ENCODE measurements at places on chromosomes 6 and 20.

DNA sequence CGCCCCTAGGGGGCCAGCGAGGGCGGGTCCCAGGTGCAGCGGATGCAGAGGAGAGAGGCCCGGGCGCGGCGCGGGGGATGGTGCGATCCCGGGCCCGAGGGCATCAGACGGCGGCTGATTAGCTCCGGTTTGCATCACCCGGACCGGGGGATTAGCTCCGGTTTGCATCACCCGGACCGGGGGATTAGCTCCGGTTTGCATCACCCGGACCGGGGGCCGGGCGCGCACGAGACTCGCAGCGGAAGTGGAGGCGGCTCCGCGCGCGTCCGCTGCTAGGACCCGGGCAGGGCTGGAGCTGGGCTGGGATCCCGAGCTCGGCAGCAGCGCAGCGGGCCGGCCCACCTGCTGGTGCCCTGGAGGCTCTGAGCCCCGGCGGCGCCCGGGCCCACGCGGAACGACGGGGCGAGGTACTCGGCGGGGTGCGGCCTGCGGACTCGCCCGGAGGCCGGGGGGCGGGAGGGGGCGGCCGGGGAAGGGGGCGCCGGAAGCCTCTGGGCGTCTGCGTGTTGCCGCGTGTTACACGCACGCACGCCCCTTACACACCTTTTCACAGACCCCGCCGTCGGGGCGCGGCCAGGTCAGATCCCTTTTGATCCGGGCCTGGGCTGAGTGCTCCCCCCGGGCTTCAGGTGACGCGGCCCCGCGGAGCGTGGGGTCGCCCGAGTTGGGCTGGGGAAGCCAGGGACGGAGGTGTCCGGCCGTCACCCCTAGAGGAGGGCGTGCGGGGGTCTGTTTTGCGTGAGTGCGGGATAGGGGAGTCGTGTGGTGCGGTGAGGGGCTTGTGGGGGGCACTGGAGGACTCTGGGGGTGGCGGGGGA, 412 bp downstream of the TRIB3 start:
- DNase-seq: peak; percentile 65

DNA sequence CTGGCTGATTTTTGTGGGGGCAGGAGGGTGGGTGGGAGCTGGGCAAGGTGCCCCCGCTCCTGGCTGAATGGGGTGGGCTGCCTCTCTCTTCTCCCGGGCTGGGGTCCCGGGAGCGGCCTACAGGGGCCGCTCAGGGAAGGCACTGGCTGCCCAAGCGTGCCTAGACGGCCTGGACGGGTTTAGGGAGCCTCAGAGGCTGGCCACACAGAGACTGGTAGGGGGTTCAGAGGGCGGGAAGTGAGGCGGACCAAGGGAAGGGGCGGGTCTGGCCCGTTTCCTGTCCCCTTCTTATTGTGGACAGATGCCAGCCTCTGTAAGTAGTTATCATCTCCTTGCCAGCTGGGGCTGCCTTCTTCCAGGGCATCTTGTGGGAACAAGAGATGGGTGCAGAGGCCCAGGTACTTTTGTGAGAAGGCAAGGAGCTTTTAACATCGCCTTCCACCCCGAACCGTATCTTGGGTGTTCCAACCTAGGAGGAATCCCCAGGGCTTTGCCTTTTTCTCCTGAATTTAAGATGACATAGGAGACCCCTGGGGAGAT, 437 bp downstream of the CD40 start:
- DNase-seq: no peak

- DNase-seq: no peak
Observed at GRCh38 chr6:81376745-81377144, 375.7 kb downstream of the TENT5A start.

DNA sequence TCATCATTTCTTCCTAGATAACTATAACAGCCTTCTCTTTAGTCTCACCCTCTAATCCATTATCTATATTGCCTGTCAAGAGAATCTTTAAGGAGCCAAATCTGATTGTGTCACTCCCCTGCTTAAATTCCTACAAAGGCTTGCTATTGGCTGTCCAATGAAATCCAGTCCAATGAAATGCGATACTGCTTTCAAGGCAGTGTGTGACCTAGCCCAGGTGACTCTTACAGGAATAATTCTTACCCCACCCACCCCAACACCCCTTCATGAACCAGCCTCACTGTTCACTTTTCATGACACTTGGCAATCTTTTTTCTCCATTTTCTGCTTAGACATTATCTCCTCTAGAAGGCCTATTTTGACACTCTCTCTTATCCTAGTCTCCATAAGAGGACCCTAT, 163.3 kb upstream of the MARCKS start:
- no peak for DNase-seq

- DNase-seq: no peak
Observed at GRCh38 chr20:19549896-19550295, 208.2 kb upstream of the RIN2 start.

- DNase-seq: no peak
Observed at GRCh38 chr20:8296536-8296935, 164.5 kb downstream of the PLCB1 start.

DNA sequence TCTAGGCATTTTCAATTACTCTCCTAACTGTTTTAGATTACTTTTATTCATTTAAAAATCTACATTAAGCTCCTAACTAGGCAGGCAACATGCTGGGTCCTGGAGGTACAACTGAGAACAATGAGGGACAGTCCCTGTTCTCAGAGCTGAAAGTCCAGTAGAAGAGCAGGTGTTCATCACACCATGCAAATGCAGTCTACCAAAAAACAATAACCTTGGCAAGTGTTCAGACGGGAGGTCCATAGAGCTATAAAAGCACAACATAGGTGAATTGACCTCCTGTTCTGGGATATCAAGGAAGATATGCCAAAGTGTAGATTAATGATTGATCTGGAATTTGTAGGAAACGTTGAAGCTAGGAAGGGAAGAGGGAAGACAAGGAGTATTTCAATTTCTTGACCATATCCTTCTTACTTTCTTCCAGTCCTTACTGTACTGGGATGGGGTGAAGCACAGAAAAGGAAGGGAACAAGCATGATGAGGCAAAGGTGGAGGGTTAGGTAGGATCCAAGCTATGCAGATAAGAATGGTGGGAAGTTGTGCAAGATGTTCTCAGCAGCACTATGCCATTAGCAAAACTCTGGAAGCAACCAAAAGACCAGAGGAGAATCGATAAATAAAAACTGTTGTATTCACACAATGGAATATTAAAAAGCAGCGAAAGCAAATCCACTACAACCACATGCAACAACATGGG, 485.7 kb upstream of the JARID2 start:
- DNase-seq: no peak

- DNase-seq: no peak
Observed at GRCh38 chr6:35272005-35272404, 12.5 kb downstream of the ZNF76 start.

- DNase-seq: no peak
Observed at GRCh38 chr6:114541794-114542193, 199.0 kb upstream of the HS3ST5 start.

GRCh38 chr6:25016014-25016720, 80.4 kb upstream of the RIPOR2 start:
- no peak for DNase-seq

- no peak for DNase-seq
Observed at GRCh38 chr6:43278524-43279078, 19.5 kb upstream of the SLC22A7 start.

GRCh38 chr6:19759117-19759880, 77.9 kb upstream of the ID4 start:
- DNase-seq: no peak

- DNase-seq: no peak
Observed at GRCh38 chr6:139920027-139920775, 545.8 kb upstream of the CITED2 start.

DNA sequence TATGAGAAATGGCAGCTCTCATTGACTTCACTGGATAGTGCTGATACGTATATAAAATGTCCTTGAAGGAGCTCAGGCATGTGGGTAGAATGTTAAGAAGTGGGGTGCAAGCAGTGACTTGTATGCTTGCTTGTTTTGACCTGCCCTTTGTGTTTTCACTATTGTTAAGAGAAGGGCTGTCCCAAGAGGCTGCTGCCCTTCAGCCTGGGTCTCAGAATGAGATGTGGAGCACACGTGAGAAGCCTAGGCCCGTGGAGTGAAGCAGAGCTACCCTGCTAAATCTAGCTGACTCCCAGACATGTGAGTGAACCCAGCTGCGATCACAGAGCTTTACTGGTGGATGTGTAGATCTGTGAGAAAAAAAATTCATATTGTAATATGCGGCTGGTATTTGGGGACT, 305.3 kb upstream of the RGS17 start:
- DNase-seq: no peak

DNA sequence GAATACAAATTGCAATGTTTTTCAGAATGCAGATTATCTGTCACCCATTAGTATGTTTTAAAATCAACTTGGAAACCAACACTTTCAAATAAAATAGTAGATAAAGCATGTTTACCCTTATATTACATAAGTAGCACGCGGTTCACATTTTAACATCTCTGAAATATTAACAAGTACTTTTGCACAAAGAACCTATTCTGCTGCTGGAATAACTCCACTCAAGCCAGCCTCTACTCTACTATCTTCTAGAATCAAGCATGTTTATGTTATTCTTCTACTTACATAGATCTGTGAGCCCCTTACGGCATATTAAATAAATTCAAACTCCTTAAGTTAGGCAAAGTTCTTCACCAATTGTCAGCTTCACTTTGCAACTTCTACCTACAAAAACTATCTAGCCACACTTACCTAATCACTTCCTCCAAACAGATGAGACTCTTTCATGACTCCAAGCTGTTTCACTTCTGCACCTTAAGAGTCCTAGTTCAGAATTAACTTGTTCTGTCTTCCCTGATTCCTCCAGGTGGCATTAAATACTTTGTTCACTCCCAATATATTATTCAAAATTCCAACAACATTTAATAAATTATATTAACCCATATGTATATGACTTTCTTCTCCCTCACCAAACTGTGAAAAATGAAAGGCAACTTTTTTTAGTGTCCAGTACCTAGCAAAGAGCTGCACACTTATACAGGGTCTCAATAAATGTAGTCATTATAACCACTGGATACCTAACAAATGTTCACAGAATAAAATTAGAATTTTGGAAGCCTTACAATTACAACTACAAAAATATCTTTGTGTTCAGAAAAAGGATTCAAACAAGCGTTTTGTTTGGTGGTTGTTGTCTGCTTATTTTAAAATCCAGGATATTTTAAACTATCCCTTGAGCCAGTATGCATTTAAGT, 12.1 kb downstream of the CEP85L start:
- DNase-seq: no peak

GRCh38 chr6:144878577-144878976, 593.4 kb downstream of the UTRN start:
- peak; percentile 66 for DNase-seq

- no peak for DNase-seq
Observed at GRCh38 chr20:48957533-48957932, 36.0 kb downstream of the ARFGEF2 start.

DNA sequence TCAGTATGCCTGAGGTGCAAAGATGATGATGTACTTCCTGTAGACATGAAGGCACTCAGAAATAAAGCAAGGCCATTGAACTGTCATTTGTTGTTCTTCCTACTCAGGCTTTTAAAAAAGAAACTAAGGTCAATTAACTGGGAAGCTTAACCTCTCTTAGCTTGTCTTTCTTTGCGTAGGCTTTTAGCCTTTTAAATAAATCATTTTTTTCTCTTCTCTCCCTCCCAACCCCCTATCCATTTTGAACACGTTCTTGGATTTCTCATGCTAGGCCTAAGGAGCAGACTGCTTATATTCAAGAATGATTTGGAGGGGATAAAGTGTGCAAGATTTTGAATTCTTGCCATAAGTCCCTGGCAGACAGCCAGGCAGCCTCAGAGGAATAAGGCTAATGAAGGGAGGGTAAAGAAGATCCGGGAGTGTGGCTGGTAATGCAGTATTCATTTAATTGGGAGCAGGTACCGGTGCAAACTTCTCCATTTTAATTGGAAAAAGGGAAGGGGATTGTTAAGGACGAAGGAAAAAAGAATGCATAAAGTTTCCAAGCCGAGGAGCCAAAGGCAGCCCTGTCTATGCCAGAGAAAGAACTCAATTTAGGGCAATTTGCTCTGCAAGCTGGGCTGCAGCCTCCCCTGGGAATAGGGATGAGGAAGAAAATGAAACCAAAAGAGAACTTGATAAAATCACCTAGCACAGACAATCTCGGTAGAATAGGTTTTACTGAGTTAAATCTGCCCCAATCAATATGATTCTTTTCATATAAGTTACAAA, 343.8 kb upstream of the MMS22L start:
- DNase-seq: peak; percentile 5

DNA sequence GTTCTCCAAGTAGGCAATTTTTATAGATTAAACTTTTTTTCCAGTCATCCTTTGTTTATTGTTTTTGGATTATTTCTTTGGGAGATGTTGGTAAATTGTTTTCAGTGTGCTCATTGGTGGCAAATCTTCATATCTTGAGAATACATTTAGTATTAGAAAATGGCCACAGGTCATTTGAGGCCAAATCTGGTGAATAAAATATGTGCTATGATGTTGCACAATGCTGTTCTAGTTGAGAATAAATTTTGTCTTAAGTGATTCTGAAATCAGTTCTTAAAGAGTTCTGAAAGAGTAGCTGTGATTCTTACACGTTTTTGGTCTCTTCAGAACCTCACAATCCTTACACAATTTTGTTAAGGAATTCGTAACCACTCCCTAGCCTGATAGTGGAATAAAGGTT, 20.1 kb downstream of the CDKAL1 start:
- DNase-seq: no peak

GRCh38 chr6:155100087-155100486, 105.0 kb downstream of the TIAM2 start:
- DNase-seq: peak; percentile 69

DNA sequence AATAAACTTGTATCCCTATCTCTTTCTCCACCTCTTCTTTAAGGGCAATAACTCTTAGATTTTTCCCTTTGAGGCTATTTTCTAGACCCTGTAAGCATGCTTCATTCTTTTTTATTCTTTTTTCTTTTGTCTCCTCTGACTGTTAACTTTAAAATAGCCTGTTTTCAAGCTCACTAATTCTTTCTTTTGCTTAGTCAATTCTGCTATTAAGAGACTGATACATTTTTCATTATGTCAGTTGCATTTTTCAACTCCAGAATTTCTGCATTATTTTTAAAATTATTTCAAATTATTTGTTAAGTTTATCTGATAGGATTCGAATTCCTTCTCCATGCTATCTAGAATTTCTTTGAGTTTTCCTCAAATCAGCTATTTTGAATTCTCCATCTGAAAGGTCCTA, 84.0 kb downstream of the CFAP61 start:
- no peak for DNase-seq

- no peak for DNase-seq
Observed at GRCh38 chr6:123091896-123092271, 95.8 kb downstream of the CLVS2 start.

DNA sequence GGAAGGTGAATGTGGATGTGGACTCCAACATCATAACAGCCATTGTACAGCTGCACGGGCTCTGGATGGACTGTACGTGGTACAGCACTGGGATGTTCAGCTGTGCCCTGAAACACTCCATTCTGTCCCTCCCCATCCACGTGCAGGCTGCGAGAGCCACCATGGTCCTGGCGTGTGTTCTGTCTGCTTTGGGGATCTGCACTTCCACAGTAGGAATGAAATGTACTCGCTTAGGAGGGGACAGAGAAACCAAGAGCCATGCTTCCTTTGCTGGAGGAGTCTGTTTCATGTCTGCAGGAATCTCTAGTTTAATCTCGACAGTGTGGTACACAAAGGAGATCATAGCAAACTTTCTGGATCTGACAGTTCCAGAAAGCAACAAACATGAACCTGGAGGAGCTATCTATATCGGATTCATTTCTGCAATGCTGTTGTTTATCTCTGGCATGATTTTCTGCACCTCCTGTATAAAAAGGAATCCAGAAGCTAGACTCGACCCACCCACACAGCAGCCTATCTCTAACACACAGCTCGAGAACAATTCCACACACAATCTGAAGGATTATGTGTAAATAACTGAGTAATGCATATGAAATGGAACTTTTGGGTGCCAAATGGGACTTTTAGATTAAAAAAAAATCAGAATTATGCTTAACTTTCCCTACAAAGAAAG, 12.1 kb downstream of the CLDN20 start:
- no peak for DNase-seq

All from NCI-H2081 (cell line).